Fibroblast of lung (primary cell): ENCODE measurements at places on chromosomes 11 and 22. TPM values are rescaled to one million over a fixed set of nuclear protein-coding genes. Genes with fewer than 3 reads are reported as not detected.

The MMP7 gene
- 0.17 TPM in 1 of 2 replicates, not detected in the other for total RNA-seq

DNA sequence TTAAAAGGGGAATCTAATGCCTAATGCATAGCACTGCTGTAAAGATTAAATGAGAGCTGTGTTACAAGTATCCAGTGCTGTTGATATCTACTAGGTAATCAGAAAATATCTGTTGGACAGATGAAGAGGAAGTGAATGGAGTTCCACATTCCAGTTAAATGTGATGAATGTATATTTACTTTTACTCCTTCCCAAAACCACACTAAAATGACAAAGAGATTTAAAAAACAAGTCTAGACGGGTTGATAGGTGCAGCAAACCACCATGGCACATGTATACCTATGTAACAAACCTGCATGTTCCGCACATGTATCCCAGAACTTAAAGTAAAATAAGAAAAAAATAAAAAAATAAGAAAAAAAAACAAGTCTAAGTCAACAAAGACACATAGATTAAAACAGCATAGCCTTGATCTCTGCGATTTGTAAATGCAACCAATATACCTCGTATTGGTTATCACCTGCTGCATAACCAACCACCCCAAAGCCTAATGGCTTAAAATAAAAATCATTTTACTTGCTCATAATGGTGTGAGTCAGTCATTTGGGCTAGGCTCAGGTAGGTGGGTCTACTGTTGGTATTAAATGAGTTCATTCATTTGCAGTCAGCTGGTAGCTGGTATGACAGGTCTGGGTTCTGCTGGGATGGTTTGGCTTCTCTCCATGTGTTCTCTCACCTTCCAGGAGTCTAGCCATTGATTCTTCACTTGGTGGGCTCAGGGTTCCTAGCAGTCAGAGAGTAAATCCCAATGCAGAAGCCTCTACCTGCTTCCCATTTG, 39.7 kb upstream of the SLC6A5 start:
- H3K36me3 ChIP-seq, result no peaks in the 10 kb centered on the region
- DNase-seq, result no peak
- no peaks in the 10 kb centered on the region for H3K27me3 ChIP-seq
- H3K27ac ChIP-seq, result no peak overlapping the region
- no peak overlapping the region for H3K4me3 ChIP-seq

DNA sequence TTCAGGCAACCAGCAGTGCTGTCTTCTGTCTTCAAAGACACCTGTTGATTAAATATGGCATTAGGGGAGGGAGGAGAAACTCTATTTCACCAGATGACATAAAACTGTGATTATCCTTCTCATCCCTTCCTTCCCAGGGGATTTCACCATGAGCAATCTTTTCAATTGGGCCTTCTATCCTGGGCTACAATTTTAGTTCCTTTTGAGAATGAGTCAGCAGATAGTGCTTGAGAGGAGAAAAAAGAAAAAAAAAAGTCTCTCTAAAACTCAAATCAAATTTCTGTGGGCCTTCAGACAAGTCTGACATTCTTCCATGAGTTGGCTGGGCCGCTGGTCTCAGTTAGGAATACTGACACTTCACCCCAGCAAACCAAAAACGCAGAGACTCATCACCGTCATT, 7.2 kb downstream of the FLI1 start:
- H3K4me3 ChIP-seq, result no peak overlapping the region
- no peaks in the 10 kb centered on the region for H3K4me1 ChIP-seq
- DNase-seq, result peak; percentile 58
- no peaks in the 10 kb centered on the region for H3K36me3 ChIP-seq
- no peak overlapping the region for H3K27ac ChIP-seq

DNA sequence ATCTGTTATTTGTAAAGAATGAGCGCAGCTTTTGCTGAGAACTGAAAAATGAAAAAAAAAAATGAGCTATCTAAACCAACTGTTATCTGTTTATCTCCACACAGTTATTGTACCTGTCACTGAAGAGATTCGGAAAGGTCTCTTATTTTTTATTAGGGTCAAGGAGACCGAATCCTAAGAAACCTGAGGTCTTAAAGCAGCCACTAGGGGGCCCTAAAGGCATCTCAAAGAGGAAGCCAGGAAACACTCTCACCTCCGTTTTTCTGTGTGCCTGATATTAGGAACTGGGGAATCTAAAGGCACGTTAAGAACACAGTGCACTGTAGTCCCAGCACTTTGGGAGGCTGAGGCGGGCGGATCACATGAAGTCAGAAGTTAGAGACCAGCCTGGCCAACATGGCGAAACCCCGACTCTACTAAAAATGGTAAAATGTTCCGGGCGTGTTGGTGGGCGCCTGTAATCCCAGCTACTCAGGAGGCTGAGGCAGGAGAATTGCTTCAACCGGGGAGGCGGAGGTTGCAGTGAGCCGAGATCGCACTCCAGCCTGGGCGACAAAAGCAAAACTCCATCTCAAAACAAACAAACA, 3.5 kb upstream of the LARGE1 start:
- peaks cover 3% of the 10 kb centered on the region for H3K4me1 ChIP-seq
- no peak overlapping the region for H3K4me3 ChIP-seq
- H3K27me3 ChIP-seq, result peaks cover 3% of the 10 kb centered on the region
- H3K27ac ChIP-seq, result no peak overlapping the region
- H3K36me3 ChIP-seq, result no peaks in the 10 kb centered on the region

DNA sequence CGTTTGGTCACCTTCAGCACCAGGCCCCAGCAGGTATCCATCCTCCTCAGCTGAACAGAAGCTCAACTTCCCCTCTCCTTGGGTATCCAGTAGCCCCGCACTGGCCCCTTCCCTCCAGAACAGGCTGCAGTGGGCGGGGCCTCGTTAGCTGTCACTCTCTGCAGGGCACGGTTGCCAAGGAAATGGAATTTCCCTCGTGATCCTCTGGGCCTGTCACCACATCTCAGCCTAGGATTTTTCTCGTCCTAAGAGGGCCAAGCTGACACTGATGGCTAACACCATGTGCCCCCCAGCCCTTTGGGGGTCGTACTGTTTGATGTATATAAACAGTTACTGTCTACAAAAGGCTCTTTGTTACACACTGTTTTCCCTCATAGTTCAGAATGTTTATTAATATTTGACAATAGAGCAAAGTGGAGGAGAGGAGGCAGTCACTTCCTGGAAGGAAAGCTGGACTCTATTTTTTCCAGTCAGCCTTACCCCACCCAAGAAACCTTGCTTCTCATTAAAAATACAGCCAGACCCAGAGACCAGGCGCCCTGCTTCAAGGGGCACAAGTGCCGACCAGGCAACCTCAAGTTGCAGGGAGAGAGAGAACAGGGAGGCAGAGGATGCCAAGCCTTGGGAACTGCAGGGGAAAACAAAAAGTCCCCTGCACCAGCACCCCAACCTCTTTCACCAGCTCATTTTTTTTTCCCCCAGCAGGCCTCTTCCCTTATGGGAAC, 44.5 kb downstream of the FEZ1 start:
- DNase-seq, result peak; percentile 25
- H3K36me3 ChIP-seq, result no peaks in the 10 kb centered on the region
- H3K4me1 ChIP-seq, result peaks cover 3% of the 10 kb centered on the region
- no peak overlapping the region for H3K4me3 ChIP-seq

GRCh38 chr11:67309166-67309565, 5.8 kb downstream of the SSH3 start:
- H3K36me3 ChIP-seq, result peaks cover 2% of the 10 kb centered on the region
- no peak for DNase-seq
- H3K4me3 ChIP-seq, result no peak overlapping the region
- H3K4me1 ChIP-seq, result no peaks in the 10 kb centered on the region

DNA sequence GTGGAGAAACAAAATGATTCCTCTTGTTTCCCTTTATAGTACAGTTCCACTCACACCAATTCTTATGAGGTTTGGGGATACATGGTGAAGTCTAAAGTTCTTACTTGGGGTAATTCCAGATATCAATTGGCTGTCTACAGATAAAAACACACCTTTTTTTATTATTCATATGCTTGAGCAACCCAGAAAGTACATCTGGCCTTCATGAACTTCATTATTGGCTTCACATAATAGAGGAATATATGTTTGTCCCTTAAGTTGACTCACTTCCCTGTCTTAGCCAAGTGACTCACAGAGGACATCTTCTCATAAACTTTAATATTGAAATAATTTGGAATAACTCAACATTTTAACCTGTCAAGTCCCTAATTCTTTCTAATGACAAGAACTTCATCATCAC, 36.3 kb upstream of the SOX6 start:
- H3K4me1 ChIP-seq, result no peaks in the 10 kb centered on the region
- DNase-seq, result no peak
- no peaks in the 10 kb centered on the region for H3K36me3 ChIP-seq
- no peak overlapping the region for H3K27ac ChIP-seq
- H3K27me3 ChIP-seq, result no peaks in the 10 kb centered on the region

The HTR3B gene
- total RNA-seq, result not detected in 2 replicates

The DEUP1 gene
- total RNA-seq, result under 0.01 TPM in 1 of 2 replicates, not detected in the other

GRCh38 chr22:22032906-22033802, 50.6 kb upstream of the TOP3B start:
- H3K4me3 ChIP-seq, result no peak overlapping the region
- H3K27ac ChIP-seq, result no peak overlapping the region
- H3K36me3 ChIP-seq, result no peaks in the 10 kb centered on the region
- H3K27me3 ChIP-seq, result peaks cover 8% of the 10 kb centered on the region
- peaks cover 1% of the 10 kb centered on the region for H3K4me1 ChIP-seq
- no peak for DNase-seq

DNA sequence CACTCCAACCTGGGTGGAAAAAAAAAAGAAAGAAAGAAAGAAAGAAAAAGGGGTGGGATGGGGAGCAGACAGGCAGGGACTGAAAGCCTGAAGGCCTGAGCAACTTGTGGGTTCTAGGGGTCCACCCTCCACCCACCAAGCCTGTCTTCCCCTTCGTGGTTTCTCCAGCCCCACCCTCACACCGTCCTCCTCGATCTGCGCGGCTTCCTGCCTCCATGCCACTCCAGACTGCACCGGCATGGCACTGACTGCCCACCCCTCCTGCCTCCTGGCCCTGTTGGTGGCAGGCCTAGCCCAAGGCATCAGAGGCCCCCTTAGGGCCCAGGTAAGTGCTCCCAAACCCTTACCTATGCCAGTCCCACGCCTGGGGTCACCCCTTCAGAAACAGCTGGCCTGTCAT, at the start of gene CTSW:
Gene CTSW, plus strand, starts transcription at position 221 of the 400 bp plus-strand sequence. Its CDS starts 18 bp downstream, at position 239.
- H3K27ac ChIP-seq, result no peak within 1 kb of the TSS
- H3K36me3 ChIP-seq, result peaks cover 24% of the 10 kb centered on the region
- H3K27me3 ChIP-seq, result no peaks in the 10 kb centered on the region
- no peaks in the 10 kb centered on the region for H3K4me1 ChIP-seq
- DNase-seq, result no peak
- H3K4me3 ChIP-seq, result no peak within 1 kb of the TSS

The OR9I1 gene
- not detected in 2 replicates for total RNA-seq

- no peak overlapping the region for H3K27ac ChIP-seq
- H3K27me3 ChIP-seq, result no peaks in the 10 kb centered on the region
- DNase-seq, result no peak
- no peaks in the 10 kb centered on the region for H3K4me1 ChIP-seq
- no peak overlapping the region for H3K4me3 ChIP-seq
Observed at GRCh38 chr11:60974726-60975125, 3.2 kb downstream of the CD6 start.

The OTOG gene
- total RNA-seq, result not detected in 2 replicates

DNA sequence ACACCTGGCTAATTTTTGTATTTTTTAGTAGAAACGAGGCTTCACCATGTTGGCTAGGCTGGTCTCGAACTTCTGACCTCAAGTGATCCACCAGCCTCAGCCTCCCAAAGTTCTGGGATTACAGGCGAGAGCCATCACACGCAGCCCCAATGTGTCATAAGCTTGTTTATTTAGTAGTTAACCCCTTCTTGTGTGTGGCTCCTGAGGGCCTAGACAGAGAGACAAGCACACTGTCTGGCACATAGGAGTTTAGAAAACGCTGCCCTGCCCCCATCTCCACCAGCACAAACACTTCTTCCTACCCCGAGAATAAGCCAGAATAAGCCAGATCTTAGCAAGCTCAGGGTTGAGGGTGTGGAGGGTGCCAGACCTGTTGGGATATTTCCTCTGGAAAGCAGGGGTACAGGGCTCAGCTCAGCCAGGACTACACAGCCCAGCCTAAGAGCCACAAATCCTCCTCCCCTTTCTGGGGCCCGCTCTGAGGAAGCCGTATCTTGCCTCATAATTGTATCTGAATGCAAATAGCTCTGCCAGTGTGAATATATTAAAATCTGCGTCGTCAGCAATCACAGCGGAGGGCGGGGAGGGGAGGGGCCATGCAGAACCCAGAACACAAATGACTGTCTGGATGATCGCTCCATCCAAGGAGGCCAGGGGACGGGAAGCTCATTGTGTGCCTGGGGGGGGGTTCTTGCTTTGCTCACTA, 247.3 kb downstream of the MN1 start:
- H3K27ac ChIP-seq, result no peak overlapping the region
- H3K4me3 ChIP-seq, result no peak overlapping the region
- H3K27me3 ChIP-seq, result no peaks in the 10 kb centered on the region
- DNase-seq, result peak; percentile 69
- H3K36me3 ChIP-seq, result no peaks in the 10 kb centered on the region

The FXYD6 gene
- 5.1 and 8.0 TPM in 2 replicates for total RNA-seq

GRCh38 chr11:134200688-134201087, 23.1 kb downstream of the NCAPD3 start:
- H3K4me1 ChIP-seq, result no peaks in the 10 kb centered on the region
- H3K27me3 ChIP-seq, result no peaks in the 10 kb centered on the region
- peaks cover 6% of the 10 kb centered on the region for H3K36me3 ChIP-seq
- H3K4me3 ChIP-seq, result no peak overlapping the region
- H3K27ac ChIP-seq, result no peak overlapping the region

- H3K27me3 ChIP-seq, result no peaks in the 10 kb centered on the region
- no peak overlapping the region for H3K4me3 ChIP-seq
Observed at GRCh38 chr11:57555393-57555792, 12.1 kb downstream of the UBE2L6 start.

The NTM gene
- total RNA-seq, result 9.2 and 28.6 TPM in 2 replicates

- no peak overlapping the region for H3K4me3 ChIP-seq
- H3K27ac ChIP-seq, result no peak overlapping the region
- H3K36me3 ChIP-seq, result no peaks in the 10 kb centered on the region
- H3K4me1 ChIP-seq, result peaks cover 2% of the 10 kb centered on the region
- DNase-seq, result peak; percentile 14
Observed at GRCh38 chr11:104916442-104916841, 18.2 kb upstream of the CASP12 start.

GRCh38 chr22:17079572-17079971, 5.2 kb upstream of the IL17RA start:
- peak; percentile 12 for DNase-seq
- H3K4me1 ChIP-seq, result no peaks in the 10 kb centered on the region
- H3K36me3 ChIP-seq, result no peaks in the 10 kb centered on the region
- no peak overlapping the region for H3K27ac ChIP-seq
- H3K4me3 ChIP-seq, result no peak overlapping the region

- no peak for DNase-seq
- H3K4me1 ChIP-seq, result no peaks in the 10 kb centered on the region
- H3K27me3 ChIP-seq, result no peaks in the 10 kb centered on the region
- H3K36me3 ChIP-seq, result no peaks in the 10 kb centered on the region
- no peak overlapping the region for H3K27ac ChIP-seq
- no peak overlapping the region for H3K4me3 ChIP-seq
Observed at GRCh38 chr11:16946477-16947282, 67.5 kb downstream of the PLEKHA7 start.

The PLA2G3 gene
- 0.33 TPM in 1 of 2 replicates, not detected in the other for total RNA-seq

The DERL3 gene
- under 0.01 and 0.50 TPM in 2 replicates for total RNA-seq

GRCh38 chr11:134604886-134605285, 192.8 kb upstream of the B3GAT1 start:
- H3K4me3 ChIP-seq, result no peak overlapping the region
- H3K4me1 ChIP-seq, result no peaks in the 10 kb centered on the region
- H3K27ac ChIP-seq, result no peak overlapping the region
- DNase-seq, result no peak
- H3K27me3 ChIP-seq, result no peaks in the 10 kb centered on the region
